Activated T-cell treated with anti-CD3 and anti-CD28 coated beads, Interleukin-2, amount 50 U/mL, for 72 hours (primary cell): ENCODE measurements at places on chromosomes 4 and X. TPM values are rescaled to one million over a fixed set of nuclear protein-coding genes. Genes with fewer than 3 reads are reported as not detected.

The DCAF4L1 gene
- total RNA-seq: 0.24 TPM

GRCh38 chr4:101290654-101291053, 56.7 kb downstream of the PPP3CA start:
- peaks cover 11% of the 10 kb centered on the region for H3K4me1 ChIP-seq
- no peak overlapping the region for H3K27ac ChIP-seq
- H3K27me3 ChIP-seq: no peaks in the 10 kb centered on the region
- H3K4me3 ChIP-seq: no peak overlapping the region
- no peak for DNase-seq
- no peaks in the 10 kb centered on the region for H3K36me3 ChIP-seq

GRCh38 chr4:85587952-85588351, 113.0 kb downstream of the ARHGAP24 start:
- H3K4me3 ChIP-seq: no peak overlapping the region
- DNase-seq: no peak
- no peaks in the 10 kb centered on the region for H3K27me3 ChIP-seq
- H3K4me1 ChIP-seq: no peaks in the 10 kb centered on the region
- no peaks in the 10 kb centered on the region for H3K36me3 ChIP-seq
- H3K27ac ChIP-seq: no peak overlapping the region

GRCh38 chr4:14237911-14238310, 610.4 kb upstream of the BOD1L1 start:
- no peaks in the 10 kb centered on the region for H3K36me3 ChIP-seq
- H3K4me1 ChIP-seq: no peaks in the 10 kb centered on the region
- no peaks in the 10 kb centered on the region for H3K27me3 ChIP-seq
- DNase-seq: no peak
